ENCODE measurements at places on chromosomes 2 and 18.
A peak's percentile ranks its signal among the peaks of the same experiment; 100 is the strongest.

- peak; percentile 92 for DNase-seq
Observed at GRCh38 chr2:30421604-30422443, 25.2 kb upstream of the LCLAT1 start.

DNA sequence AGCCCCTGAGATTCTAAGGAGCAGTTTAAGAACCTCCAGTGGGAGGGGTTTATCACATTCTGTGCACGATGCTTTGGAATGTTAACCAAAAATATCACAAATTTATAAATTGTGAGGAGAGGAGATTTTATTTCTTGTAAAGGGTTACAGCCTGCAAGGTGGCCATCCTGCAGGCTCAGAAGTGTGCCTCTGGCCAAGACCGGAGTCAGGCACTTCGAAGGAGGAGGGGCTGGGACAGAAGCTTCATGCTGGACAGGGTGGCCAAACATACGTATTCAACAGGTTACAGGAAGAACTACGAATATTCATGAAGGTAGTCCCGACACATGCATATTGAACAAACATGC is 144.1 kb upstream of the NCK2 start:
- no peak for DNase-seq

- peak; percentile 48 for DNase-seq
Observed at GRCh38 chr2:169221745-169222369, 140.5 kb downstream of the LRP2 start.

DNA sequence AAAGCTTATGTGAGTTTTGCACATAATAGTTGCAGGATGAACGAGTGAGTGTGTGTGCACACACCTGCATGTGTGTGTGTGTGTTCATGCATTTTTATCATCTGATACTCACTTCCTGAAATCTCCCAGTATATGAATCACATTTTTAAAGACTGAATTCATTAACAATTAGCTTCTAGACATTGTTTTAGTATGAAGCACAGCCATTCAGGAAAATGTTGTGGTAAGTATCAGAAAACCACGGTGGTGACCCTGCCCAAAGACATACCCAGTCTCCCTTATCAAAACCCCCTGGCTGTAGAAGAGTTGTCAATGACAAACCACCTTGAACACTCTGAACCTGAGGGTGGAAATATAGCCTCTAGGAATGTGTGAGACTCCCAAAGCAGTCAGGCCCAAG is 220.8 kb downstream of the ALK start:
- peak; percentile 48 for DNase-seq

GRCh38 chr2:97714084-97714949 is 941 bp downstream of the ZAP70 start:
- no peak for DNase-seq

GRCh38 chr2:240147911-240148587 is 7.6 kb upstream of the OTOS start:
- no peak for DNase-seq

- no peak for DNase-seq
Observed at GRCh38 chr2:54480025-54480424, 23.9 kb downstream of the SPTBN1 start.

GRCh38 chr2:149006883-149007543 is 31.5 kb upstream of the LYPD6B start:
- DNase-seq = no peak

DNA sequence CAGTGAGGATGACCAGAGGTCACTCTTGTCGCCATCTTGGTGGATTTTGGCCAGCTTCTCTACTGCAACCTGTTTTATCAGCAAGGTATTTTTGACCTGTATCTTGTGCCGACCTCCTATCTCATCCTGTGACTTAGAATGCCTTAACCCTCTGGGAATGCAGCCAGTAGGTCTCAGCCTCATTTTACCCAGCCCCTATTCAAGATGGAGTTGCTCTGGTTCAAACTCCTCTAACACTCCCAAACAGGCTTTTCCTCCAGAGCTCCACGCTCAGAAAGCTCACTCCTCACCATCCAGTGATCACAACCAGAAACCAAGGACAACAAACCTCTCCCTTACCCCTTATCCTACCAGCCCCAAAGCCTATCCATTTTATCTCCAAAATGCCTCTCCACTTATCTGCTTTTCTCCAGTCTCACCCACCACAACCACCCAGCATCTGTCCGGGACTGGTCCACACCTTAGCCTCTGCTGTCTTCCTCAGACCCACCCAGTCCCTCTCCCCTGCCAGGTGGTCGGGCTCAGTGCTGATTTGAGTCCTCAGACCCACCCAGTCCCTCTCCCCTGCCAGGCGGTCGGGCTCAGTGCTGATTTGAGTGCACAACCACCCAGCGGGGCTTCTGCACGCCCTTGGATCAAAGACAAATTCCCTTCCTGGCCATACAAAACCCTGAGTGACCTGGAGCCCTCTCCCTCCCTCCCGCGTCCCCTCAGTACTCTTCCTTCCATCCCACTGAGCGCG is 11.7 kb upstream of the SMAD7 start:
- DNase-seq = no peak

GRCh38 chr2:171587567-171587966 is 65.3 kb downstream of the CYBRD1 start:
- DNase-seq = no peak
